ENCODE measurements at places on chromosomes 3 and 15. TPM values are rescaled to one million over a fixed set of nuclear protein-coding genes. Genes with fewer than 3 reads are reported as not detected.

Gene CORO2B
- total RNA-seq: 0.21 TPM

DNA sequence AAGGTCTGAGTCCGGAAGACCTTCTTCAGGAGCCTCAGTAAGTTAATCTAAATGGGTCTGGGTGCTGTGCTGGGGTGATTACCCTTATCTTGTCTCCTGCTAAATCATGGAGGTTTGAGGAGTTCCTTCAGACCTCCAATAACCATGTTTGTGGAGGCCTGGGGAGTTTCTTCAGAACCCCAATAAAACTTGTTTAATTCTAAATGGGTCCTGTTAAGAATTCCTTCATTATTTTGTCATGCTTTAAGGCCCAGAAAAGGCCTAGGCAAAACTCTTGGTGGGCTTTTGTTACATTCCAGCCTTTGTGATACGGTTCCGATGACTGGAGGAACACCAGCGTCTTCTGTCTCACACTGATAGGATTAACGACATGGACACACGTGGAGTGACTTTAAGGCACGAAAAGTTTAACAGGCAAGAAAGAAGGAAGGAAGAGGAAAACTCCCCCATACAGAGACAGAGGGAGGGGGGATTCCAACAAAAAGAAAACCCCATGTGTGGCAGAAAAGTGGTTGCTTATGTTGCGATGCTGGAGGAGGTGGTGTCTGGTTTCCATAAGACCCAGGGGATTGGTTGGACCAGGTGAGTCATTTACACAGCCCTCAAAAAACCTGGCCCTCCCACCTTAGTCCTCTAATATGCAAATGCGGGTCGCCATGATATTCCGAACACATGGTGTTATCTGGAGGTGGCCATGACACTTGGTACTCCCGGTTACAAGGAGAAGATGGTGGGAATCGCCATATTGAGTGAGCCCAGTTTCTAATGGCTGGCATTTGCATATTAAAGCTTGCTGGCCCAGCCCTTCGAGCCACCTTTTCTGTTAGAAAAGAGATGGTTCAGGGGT is 72.6 kb upstream of the MFGE8 start:
- peak; percentile 52 for DNase-seq

DNA sequence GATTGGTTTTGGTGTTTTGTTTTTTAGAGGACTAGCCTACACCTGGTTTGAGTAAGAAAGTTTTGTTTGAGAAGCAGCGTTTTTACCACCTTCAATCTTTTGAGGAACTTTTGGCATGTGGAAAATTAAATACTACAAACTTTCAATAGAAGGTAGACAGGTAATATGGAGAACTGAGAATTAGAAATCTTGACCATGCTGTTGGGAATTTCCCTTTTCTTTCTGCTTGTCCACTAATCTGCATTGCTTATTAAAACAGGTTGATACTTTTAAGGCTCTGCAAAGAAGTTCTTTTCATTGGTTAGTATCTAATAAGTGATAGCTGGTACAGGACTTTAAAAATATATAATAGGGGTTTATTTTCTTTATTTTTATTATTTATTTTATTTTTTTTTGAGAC is 31.9 kb downstream of the UBE2E1 start:
- DNase-seq: no peak

DNA sequence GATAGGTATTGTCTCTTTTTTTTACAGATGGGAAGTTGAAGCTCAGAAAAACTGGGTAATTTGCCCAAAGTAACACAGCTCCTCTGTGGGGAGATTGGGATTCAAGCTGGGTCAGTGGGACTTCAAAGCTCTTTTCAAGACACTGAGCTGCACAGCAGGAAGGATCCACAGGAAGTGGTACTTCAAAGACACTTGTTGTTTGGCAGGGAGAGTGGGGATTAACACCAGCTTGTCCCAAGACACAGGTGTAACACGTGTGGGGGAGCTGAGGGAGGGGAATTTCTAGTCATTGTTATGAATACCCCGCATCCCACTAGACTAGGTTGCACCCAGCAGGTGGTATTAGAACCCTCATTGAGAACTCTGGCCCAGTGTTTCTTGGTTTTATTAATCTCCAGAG is 116.0 kb downstream of the FOXB1 start:
- DNase-seq: no peak

DNA sequence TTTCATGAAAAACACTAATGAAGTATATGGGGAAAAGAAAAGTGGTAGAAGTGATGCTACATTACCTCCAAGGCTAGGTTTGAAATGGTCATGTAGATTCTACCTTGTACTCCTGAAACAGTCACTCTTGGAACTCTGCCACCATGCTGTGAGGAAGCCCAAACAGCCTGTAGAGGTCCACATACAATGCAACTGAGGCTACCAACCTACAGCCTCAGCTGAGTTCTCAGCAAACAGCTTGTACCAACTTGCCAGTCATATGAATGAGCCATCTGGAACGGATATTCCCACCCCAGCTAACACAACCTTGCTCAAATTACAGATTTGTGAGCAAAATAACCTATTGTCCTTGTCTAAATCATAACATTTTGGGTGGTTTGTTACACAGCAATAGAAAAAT is 193.5 kb downstream of the ULK4 start:
- DNase-seq: no peak

DNA sequence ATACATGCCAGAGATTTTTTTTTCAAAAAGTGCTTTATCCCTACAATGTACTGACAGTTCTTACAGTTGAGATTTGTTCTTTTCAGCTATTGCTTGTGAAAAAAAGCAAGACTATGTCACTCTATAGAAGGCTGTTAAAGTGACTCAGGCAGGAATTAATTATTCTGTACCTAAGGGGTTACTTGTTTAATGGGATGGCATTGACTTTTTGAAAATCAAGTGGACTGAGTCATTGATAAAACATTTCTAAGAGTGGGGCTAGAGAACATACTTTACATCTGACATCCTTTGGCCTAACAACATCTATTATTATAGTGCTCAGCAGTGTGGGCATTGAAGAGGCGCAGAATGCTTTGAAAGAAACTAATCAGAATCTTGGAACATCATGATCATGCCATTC is 34.3 kb downstream of the INTS14 start:
- no peak for DNase-seq

- no peak for DNase-seq
Observed at GRCh38 chr3:43951813-43952212, 261.1 kb downstream of the ABHD5 start.

DNA sequence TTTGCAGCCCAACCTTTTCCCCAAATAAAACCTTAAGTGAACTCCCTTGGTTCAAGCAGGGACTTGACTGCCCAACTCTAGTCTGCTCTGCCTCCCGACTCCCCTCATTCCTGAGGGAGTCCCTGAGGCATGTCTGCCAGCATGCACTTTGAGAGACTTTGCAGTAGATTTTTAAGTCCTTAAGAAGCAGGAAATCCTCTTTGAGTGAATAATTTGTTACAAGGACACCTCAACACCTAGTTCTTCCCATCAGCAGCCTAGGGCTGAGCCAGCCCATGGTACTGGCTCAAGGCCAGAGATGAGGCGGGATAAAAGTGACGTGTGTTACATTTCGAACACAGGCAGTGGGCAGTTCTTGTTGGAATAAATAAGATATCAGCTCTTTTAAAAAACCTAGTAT is 204.3 kb upstream of the SLC2A2 start:
- no peak for DNase-seq

Gene CRYGS
- total RNA-seq: 3.2 TPM

Gene GOLGA8F
- total RNA-seq: not detected

DNA sequence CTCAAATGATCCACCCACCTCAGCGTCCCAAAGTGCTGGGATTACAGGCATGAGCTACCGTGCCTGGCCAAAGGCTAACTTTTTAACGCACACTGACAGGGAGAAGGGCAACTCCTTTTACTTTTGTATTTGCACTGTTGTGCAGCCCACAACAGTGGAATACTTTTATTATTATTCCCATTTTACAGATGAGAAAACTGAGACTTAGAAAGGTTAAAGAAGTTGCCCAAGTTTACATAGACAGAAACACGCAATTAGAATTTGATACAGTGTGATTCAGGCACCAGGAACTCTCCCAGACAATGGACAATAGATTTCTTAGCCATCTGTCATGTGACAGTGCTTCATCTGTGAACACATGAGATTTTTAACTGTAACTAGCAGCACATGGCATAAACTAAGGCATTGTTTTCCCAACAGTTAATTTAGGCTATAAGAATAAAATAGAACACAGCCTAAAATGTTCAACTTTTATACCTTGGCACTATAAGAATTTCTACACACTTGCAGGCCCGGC is 18.8 kb downstream of the STAG1 start:
- no peak for DNase-seq

DNA sequence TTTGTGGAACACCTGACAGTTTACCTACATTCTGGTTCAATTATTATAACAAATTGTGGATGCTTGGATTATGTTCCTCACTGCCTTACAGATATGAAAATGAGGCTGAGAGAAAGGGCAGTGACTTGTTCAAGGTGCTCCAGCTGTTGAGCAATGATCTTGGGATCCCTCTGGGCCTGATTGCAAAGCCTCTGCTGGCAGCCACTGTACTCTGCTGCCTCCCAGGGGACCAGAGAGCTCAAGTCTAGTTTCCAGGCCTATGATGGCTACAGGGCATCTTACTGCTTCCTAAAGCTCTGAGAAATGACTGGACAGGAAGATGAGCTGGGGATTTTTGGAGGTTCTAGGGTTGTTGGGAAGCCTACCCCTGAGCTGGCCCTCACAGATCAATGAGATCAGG is 2.3 kb upstream of the SHC4 start:
- DNase-seq: no peak

Gene TMOD2
- 0.23 TPM for total RNA-seq

Gene FBLN2
- total RNA-seq: 48.8 TPM
